ENCODE measurements at places on chromosomes 5 and 9.

DNA sequence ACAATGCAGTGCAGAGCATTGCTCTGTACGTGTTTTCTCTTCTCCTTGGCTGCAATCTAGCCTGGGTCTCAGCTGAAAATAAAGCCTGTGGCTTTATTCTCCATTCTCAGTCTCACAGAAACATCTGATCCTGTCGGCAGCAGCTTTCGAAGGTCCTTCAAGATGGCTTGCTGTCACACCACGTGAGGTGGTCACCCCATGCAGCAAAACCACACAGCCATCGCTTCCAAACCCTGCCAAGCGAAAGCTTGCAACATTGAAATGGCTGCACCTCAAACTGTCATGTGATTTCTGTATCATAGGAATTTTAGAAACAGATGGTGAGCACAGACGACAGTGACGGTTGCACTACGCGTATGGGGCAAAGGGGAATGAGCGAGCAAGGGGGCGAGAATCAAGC is 98.5 kb upstream of the SMARCA2 start:
- no peak for DNase-seq

DNA sequence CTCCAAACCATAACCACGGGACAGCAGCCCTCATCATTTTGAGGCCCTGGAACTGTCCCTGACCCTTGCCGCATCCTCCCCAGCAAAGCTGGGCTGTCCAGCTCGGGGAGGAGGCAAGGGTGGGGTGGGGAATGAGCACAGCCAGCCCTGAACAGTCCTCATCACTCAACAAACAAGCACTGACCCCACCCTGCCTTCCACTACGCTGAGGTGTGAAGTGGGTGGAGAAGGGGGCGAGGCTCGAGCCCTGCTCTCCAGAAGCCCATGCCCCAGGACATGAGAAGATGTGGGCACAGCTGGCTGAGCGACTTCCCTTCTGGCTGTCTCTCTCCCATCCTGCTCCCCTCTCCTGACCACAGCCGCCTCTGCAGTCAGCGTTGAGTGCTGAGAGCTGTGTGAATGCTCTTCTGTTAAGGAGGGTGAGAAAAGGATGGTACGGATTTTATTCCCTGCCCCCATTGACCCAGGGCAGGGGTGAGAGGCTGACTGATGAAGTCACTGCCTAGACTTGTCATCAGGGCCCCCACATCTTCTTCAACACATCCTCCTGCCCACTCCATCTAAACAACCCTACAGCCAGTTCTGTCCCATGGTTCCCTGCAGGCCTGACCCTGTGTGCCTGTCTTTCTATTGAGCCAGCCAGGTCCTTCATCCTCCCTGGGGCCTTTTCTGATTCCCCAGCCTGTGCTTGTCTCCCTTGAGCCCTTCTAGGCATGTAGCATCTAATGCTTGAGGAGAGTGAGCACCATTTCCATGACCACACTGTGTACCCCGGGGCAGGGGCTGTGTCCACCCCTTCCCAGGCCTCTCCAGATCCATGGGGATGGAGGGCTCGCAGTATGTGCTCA is 276.0 kb downstream of the FSTL4 start:
- no peak for DNase-seq

DNA sequence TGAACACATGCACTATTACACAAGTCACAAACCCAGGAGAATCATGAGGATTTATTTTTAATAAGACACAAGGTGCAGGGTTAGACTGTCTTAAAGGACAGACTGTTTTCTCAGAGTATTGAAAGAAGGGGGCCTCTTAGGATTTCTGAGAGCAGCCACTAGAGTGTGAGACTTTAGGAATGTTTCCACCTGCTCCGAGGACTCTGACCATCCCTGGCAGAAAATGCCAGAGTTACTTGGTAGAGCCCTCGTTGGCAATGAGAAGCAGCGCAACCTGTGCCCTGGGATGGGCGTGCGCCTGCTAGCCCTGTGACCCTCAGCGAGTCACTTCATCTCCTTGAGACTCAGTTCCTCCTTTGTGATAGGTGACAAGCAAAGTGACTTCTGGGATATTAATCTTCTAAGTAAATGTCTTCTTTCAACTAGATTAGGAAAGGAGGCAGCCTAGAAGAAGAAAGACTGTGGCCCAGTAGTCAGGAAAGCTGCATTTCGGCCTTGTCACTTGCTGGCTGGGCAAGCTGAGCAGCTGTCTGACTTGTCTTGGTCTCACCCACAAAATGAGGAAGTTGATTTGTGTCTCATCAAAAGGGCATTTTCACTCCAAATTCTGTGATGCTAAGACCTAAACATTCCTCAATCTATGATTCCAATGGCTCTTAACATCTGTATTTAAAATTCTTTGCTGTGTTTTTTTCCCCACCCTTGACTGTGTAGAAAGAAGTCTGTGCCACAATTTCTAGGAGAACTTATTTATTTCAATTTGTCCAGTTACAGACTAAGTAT is 60.5 kb downstream of the PTCD2 start:
- DNase-seq: peak; percentile 59

DNA sequence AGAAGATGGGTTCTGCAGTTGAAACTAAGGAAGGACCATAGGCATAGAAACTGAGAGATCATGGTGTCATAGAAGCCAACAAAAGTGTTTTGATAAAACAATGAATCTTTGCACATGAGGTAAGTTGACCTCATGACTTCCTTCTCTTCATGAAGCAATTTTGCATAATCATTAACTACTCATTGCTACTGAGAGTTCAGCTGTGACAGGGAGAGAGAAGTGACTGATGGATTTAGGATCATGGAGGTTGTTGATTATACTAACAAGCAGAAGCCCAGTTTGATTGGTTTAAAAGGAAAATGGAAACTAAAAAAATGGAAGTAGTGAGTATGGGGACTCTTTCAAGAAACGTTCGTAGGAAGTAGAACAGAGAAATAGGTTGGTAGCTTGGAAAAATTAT is 51.2 kb downstream of the PARP8 start:
- no peak for DNase-seq

GRCh38 chr9:104805441-104805840 is 41.5 kb downstream of the NIPSNAP3B start:
- DNase-seq: no peak

- no peak for DNase-seq
These were observed 178.4 kb downstream of the TTLL11 start for GRCh38 chr9:121914604-121915303.

GRCh38 chr5:78923622-78923970 is 61.5 kb downstream of the ARSB start:
- no peak for DNase-seq

DNA sequence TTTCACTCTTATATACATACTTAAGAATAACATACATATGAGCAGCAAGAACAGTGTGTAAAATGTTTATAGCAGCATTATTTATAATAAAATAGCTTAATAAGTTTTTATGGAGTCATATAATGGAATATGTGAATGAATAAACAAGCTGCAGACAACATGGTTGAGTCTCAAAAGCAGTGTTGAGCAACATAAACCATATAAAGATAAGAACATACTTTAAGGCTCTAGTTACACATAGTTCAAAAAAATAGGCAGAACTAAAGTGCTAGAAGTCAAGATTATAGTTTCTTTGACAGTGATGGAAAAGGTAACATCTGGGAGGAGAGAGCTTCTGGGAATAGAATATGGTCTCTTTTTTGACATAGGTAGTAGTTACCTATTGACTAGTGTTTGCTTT is 53.7 kb upstream of the ADAMTS19 start:
- DNase-seq: no peak
